M059J (cell line): ENCODE measurements at places on chromosomes 5 and 9. TPM values are rescaled to one million over a fixed set of nuclear protein-coding genes. Genes with fewer than 3 reads are reported as not detected.

DNA sequence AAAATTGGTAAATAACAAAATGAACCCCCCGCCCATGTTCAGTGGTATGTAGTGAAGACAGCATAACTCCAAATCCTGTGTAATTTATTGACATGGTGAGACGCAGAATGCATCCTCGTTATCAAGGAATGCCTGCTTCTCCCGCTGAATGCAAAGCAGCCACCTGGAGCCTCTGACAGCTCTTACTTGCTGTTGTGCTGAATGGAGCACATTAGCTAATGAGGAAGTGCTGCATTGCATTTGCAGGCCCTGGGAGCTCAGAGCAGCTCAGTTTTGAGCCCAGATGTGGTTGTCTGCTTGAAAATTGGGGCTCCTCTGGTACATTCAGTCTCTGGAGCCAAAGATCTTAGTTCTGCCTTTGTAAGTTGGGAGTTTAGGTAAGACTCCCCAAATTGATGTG lies 28.9 kb downstream of the PLAC8L1 start:
- DNase-seq: no peak

- no peak for DNase-seq
These were observed 28.3 kb downstream of the SPTAN1 start for GRCh38 chr9:128580731-128581130.

- no peak for DNase-seq
These were observed 138.1 kb downstream of the BAAT start for GRCh38 chr9:101246691-101247090.

- no peak for DNase-seq
These were observed 419.3 kb upstream of the MEF2C start for GRCh38 chr5:89302102-89302891.

DNA sequence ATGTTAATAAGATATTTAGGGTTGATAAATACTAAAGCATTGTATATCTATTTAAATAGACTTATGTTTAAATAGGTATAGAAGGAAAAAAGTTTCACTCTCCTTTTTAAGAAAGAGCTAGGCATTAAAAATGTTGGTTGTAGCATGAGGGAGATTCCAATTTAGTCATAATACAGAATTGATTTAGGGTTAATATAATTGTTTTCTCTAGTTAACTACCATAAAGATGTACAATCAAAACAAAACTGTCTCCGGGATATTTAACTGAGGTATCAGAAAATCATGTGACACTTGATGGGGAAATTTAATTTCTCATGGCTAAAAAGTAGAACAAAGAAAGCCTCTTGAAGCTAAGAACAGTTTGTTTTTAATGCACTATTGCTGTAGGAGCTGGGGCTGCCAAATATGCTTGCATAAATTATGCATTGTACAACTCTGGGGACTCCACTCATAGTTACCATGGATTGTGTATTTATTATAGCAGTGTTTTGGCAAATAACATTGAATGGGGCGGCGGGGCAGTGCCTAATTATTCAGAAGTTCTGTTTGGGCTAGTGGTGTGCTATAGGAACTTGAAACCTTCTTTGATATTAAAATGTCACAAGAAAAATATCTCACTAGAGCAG lies 44.2 kb downstream of the SMC2 start:
- no peak for DNase-seq

GRCh38 chr5:6358434-6358820 lies 19.9 kb downstream of the MED10 start:
- DNase-seq: no peak

The TICAM2 gene
- total RNA-seq: 14.0 and 16.0 TPM in 2 replicates

DNA sequence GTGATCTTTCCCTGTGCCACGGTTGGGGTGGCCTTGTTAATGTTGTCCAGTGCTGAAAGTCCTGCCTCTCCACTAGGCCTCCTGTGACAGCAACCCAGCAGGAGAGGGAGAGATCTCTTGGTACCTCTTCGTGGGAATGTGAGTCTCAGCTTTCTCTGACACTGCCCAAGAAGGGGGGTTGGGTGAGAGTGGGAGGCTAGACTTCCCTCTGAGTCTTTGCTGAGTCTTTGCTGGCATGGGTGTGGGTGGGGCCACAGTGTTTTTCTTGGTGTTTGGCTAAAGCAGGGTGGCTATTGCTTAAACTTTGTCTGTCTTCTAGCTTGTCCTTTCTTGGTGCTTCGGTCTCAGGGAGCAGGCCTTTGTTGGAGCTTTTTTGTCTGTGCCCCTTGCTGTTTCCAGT lies 145.6 kb downstream of the GNA14 start:
- DNase-seq: no peak

- no peak for DNase-seq
These were observed 301.7 kb downstream of the MRPS30 start for GRCh38 chr5:45110399-45110798.

- peak; percentile 15 for DNase-seq
These were observed 22.9 kb downstream of the GFPT2 start for GRCh38 chr5:180330270-180330648.

DNA sequence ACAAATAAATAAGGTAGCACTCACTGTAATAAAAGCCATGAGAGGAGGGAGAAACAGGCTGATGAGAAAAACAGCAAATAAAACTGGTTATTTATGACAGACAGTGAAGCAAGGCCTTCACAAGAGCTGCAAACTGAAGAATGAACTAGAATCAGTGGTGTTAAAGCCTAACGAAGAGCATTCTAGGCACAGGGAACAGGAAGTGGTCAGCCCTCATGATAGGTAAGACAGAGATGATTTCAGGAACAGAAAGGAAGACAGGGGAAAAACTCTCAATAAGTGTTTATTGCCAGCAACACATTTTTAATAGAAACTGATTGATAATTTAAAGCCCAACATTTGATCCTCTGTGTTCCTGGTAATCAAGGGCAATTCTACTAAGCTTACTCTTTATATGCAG lies 124.5 kb downstream of the EDIL3 start:
- DNase-seq: no peak
